NCI-H748 treated with DMSO at 0.1 percent for 48 hours (cell line): ENCODE measurements at places on chromosomes 3 and 15.
A peak's percentile ranks its signal among the peaks of the same experiment; 100 is the strongest.

DNA sequence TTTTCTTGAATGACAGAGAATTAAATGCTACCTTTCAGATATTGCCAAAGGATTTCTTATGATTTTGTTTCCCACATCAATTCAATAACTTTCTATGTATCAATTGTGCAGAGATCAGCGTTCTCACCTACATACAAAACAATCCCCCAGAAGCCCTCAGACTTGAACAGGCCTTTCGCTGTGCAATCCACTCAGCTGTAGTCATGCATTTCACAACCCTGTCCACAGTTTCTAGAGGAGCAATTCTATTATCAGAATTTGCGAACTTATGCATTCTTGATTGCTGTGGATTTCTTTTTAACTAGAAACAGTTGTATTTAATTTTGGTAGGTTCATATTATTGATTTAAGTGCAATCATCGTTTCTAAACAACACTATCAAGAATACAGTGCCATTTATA lies 13.7 kb upstream of the ALCAM start:
- DNase-seq = no peak

- peak; percentile 68 for DNase-seq
Observed at GRCh38 chr3:111668888-111669488, 73.8 kb upstream of the ZBED2 start.

DNA sequence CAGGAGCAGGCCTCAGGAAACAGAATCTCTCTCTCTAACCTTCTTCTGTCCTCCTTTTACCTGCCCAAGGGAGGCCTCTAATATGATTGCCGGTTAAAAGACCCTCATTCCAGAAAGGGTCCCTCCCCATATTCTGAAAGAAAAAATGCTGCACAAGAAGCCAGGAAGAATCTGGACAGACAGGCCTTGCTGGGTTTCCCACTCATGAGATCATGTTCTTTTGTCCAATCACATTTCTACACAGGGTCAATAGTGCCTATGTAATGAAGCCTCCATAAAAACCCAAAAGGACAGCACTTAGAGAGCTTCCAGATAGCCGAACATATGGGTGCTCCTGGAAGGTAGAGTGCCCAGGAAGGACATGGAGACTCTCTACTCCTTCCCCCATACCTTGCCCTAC lies 146.0 kb downstream of the MYO9A start:
- no peak for DNase-seq

DNA sequence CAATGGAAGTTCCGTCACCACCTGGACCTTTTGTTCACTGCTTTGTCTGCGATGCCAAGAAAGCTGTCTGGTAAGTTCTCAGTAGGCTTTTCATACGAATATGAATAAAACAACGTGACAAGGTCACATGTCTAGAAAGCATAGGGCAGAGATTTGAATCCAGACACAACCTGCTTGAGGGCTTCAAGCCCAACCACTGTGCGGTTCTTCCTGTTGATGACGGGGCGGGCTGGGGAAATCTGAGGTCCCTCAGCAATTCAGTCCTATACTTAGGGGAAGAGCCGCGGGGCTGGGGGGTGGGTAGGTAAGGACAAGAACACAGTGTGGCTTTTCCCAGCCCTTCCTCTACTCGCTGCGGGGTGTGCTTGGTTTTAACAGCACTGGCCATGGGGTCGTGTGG lies 32.4 kb upstream of the SMAD3 start:
- no peak for DNase-seq

- no peak for DNase-seq
Observed at GRCh38 chr3:150912501-150912900, 7.3 kb upstream of the MINDY4B start.

DNA sequence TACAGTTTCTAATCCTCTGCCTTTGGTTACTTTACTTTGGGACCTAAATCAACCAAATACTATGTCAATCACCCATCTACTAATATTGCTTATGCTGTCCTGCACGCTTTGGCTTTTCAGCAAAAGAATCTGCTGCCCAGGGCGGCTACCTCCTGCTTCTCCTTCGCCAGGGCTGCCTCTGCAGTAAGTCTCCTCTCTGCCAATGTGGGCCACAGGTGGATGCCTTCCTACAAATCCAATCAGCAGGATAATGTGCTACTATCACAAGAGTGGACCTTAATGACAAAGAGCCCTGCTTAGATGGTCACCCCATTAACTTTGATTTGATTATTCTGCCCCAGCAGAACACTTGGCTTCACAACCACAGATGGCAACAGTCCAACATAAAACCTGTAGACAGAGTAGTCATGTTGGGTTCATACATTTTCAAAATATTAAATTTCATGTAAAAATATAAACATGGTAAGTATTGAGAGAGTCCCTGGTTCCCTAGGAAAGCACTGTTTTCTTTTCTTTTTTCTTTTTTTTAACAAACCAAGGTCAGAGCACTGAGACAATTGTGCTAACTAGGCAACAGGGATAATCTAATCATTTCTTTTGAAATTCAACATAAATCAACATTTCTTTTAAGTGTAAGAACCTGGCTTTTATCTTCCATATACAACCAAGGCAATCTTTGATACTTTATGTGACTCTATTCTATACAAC lies 298.3 kb downstream of the ZBTB20 start:
- no peak for DNase-seq

- no peak for DNase-seq
Observed at GRCh38 chr15:57253500-57253899, 122.8 kb upstream of the CGNL1 start.

- DNase-seq = no peak
Observed at GRCh38 chr3:27746838-27747237, 24.7 kb upstream of the EOMES start.

- DNase-seq = no peak
Observed at GRCh38 chr15:61051569-61052031, 177.5 kb downstream of the RORA start.

GRCh38 chr3:13197281-13197680 lies 124.1 kb upstream of the IQSEC1 start:
- DNase-seq = no peak

- no peak for DNase-seq
Observed at GRCh38 chr3:151452841-151453240, 8.0 kb downstream of the IGSF10 start.

GRCh38 chr3:62622553-62623174 lies 249.3 kb upstream of the FEZF2 start:
- DNase-seq = peak; percentile 50

- DNase-seq = no peak
Observed at GRCh38 chr3:29934751-29935150, 653.9 kb downstream of the RBMS3 start.

GRCh38 chr15:94286583-94286982 lies 55.2 kb downstream of the MCTP2 start:
- no peak for DNase-seq

- no peak for DNase-seq
Observed at GRCh38 chr3:53182764-53183355, 21.9 kb downstream of the PRKCD start.

DNA sequence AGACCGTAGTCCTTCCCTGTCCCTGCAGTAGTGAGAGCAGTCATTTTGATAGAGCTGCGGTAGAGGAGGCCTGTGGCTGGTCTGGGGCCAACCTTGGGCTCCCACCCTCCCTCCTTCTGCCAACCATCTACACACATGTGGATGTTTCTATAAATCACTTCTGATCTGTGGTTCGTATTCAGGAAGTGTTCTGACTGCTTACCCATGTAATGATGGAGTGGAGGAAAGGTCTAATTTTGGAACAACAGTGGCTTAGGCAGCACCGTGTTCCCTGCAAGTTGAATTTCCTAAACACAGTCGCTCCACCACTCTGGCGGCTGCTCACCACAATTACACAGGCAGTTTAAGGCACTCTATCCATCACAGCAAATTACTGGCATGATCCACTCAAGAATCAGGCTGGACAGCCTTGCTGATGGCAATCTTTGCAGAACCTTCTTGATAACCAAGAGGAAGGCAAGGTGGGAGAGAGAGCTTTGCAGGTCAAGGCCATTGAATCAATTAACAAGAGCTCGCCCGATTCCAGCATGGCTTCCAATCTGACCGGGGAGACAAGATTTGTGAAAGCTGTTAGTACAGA lies 104.7 kb upstream of the VEPH1 start:
- DNase-seq = no peak

DNA sequence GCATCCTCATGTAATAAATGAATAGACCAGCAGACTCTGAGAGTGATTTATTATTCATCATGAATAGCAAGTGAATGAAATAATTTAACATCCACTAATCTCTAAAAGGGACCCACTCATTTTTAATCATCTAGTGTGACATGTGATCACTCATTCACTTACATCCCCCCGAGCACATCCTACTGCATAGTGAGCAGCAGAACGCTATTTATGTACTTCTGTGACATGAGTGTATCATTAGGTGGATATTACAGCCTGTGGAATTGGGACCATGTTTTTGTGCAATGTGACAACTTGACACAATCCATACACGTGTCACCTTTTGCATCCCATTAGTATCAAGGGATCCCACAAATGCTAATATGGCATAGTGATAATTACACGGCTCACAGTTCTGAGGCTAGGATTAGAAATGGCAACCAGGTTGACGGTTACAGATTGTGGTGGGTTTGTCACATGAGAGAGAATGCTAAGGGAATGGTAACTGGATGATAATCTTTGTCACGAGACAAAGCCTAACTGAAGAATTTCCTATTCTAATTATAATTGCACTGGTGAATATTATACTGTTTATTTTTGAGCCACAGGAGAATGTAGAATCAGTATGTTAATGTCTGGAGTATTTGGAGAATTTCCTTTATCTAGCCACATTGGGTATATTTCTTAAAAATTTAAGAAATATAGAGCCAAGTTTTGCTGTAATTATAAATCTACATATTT lies 595.2 kb upstream of the TBL1XR1 start:
- no peak for DNase-seq

GRCh38 chr15:63388511-63388910 lies 6.9 kb upstream of the CA12 start:
- no peak for DNase-seq

GRCh38 chr3:129429080-129429451 lies 630 bp upstream of the EFCAB12 start:
- DNase-seq = no peak

DNA sequence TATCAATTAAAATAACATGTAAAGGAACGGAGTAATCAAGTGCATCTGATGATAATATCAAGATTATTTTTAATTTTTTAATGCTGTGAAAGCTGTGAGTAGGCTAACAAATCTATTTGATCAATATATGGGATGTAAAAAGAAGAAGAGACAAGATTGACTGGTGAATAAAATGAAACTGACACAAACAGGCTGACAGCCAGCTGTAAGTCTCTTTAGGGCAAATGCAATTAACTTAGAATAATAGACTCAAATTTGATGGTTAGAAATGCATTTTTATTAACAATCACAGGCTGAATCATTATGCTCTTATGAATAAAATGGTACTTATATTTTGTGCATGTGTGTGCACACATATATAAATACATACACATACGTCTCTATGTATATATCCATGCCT lies 68.0 kb downstream of the MDFIC2 start:
- no peak for DNase-seq

DNA sequence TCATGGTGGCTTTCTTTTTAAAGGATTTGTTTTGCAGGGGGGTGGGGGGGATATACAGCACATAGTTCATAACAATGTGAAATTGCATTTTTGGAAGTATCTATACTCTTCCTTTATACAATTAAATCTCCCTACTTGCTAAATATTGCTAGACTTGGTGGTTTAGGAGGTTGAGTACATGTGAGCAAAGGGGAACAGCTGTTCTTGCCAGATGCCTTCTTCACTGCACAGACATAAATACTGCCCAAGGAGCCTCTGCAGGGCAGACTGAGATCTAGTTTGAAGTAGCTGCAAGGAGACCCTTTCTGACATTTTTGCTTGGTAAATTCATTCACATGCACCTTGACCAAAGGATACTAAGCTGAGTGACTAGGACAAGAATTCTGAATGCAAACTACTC lies 228.6 kb upstream of the IL12A start:
- DNase-seq = no peak

- DNase-seq = no peak
Observed at GRCh38 chr3:113625834-113626233, 70.6 kb downstream of the USF3 start.

- DNase-seq = no peak
Observed at GRCh38 chr3:157156837-157157635, 2.9 kb downstream of the CCNL1 start.

DNA sequence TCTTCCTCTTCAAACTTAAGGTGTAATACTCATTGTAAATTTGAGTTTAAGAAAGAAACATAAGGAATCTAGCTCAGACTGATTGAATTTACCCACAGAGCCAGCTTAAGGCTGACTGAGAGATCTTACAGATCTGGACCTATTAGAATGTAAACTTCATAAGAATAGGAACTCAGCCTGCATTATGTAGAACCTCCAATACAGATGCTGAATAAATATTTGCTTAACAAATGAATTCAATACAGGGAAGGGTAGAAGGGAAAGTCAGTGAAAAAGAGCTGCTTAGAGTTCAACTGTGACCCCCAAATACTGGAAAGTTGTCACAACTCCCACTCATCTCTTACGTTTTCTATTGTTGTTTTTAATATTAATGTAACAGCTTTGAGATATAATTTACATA lies 11.5 kb downstream of the KPNA4 start:
- no peak for DNase-seq

GRCh38 chr3:71517271-71517791 lies 66.2 kb downstream of the FOXP1 start:
- DNase-seq = no peak

DNA sequence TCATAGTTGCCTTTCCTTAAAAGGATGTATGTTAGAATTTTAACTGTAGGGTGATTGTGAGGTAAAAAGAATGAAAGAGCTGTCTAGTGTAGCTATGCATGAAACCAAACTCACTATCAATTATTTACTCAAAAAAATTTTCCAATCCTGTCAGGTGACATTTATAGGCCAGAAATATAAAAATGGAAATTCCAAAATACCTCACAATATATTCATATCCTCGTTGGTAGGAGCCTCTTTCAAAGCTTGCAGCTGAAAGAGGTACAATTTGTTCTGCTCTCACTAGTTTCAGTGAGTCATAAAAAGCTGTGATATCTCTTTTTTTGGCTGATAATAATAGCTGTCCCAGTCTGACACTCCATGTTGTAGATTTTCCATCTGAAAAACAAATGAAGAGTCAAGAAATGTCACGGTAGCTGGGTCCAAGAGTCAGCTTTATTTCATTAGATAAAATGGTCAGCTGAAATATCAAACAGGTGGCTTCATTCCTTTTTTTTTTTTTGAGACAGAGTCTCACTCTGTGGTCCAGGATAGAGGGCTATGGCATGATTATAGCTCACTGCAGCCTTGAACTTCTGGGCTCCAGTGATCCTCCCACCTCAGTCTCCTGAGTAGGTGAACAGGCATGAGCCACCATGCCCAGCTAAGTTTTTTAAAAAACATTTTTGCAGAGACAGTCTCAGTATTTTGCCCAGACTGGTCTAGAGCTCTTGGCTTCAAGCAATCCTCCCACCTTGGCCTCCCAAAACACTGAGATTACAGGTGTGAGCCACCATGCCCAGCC lies 50.8 kb upstream of the XRN1 start:
- no peak for DNase-seq

- DNase-seq = no peak
Observed at GRCh38 chr15:34717729-34718128, 37.1 kb downstream of the GJD2 start.

- no peak for DNase-seq
Observed at GRCh38 chr3:46303240-46303639, 50.7 kb upstream of the CCR2 start.

- DNase-seq = no peak
Observed at GRCh38 chr3:130975251-130975650, 51.4 kb downstream of the ASTE1 start.
